ENCODE measurements at places on chromosomes 1 and 21.

DNA sequence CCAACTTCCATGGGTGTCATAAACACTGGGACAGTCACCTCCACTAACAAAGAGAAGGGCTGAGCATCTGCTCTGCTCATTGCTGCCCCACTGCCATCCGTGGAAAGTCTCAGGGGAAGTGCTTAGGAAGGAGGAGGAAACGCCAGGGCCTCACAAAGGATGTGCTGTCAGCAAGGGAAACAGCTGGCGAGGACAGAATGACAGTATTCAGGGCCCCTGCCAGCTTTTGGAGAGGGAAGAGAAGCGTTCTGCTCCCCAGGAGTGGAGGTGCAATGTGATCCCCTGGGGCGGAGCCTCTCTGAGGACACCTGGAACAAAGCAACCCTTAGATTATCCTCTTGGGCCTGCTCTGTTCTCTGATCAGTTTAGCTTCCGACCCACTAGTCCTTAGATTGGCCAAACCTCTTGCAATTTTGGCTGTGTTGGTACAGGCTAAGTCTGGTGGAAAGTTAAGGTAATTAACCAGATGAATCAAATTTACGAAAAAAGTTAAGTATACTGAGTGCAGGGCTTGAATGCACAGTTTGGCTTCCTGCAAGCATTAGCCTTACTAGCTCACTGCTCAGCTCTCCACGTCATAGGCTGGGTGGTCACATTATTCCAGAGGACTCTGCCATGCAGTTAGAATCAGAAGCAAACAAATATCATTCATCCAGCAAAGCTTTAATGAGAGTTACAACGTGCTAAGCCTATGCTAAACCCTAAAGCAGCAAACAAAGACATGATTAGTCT lies 170.2 kb upstream of the NFIA start:
- no peak for DNase-seq

- DNase-seq: peak; percentile 66
These were observed 46.9 kb downstream of the ARHGEF10L start for GRCh38 chr1:17586172-17586964.

DNA sequence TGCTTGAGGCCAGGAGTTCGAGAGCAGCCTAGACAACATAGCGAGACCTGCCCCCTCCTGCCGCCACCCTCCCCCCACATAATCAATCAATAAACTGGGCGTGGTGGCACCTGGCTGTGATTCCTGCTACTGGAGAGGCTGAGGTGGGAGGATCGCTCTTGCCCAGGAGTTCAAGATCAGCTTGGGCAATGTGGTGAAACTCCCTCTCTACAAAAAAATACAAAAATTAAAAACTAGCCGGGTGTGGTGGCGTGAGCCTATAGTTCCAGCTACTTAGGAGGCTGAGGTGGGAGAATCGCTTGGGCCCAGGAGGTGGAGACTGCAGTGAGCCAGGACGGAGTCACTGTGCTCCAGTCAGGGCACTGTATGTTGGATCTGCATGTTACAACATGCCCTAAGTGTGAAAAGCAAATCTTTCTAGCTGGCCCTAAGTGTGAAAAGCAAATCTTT lies 7.0 kb upstream of the MDM4 start:
- DNase-seq: no peak

DNA sequence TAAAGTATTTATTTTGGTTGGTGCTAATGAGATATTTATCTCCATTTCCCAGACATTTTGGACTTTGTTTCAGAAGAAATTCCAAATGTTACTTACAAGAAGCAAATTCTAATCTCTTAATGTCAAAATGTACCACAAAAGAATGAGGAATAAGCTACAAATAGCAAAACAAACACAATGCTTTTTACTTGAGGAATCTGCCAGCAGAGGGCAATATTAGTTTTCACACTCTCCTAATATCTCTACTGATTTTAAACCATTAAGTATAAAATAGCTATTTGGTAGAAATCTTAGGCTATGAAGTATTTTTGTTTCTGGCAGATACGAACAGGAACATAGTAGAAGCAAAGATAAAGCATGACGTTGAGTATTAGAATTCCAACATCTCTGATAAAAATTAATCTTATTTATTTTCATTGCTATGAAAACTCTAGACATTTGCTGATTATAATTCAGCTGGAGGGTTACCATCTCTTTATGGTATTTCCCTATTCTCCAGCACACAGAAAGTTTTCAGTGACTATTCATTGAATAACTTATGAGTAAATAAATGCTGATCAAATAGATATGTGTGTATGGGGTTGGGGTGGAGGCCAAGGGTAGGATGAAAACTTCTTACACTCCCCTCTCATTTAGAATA lies 13.4 kb upstream of the HMCN1 start:
- peak; percentile 63 for DNase-seq

Measured in fibroblast of upper back skin (primary cell).